ENCODE measurements at places on chromosomes 11 and 22.

DNA sequence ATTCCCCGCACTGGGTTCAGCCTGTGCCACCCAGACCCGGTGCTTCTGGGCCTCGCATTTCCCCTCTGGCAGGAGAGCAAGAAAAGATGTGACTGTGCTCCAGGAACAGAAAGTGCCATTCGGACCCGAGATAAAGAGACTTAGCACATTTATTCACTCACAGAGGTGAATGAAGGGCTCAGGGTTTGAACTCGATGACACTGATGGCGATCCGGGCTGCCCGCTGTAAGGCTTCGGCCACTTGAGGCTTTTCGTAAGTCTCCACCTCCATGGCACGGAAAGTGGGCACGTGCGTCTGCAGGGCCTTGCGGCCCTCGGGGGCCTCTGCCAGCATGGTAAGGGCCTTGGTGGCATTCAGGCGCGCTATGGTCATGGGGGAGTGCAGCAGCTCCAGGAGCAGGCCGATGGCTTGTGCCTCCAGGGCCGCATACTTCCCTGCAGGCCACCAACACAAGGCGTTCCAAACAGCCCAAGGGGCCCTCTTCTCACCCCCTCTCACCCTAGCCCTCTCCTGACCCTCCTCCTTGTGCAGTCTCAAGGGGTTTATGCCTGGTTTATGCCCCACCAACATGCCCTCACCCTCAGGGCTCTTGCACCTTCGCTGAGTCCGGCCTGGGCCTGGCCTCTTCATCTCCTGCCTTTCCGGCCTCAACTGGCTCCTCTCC is 10.9 kb upstream of the GNAZ start:
- DNase-seq, result no peak
- no peak overlapping the region for H3K27ac ChIP-seq
- H3K36me3 ChIP-seq, result no peaks in the 10 kb centered on the region
- H3K4me3 ChIP-seq, result no peak overlapping the region
- H3K4me1 ChIP-seq, result no peaks in the 10 kb centered on the region

- no peak overlapping the region for H3K27ac ChIP-seq
- no peaks in the 10 kb centered on the region for H3K36me3 ChIP-seq
- DNase-seq, result no peak
These were observed 82.6 kb downstream of the BARX2 start for GRCh38 chr11:129458278-129458677.

DNA sequence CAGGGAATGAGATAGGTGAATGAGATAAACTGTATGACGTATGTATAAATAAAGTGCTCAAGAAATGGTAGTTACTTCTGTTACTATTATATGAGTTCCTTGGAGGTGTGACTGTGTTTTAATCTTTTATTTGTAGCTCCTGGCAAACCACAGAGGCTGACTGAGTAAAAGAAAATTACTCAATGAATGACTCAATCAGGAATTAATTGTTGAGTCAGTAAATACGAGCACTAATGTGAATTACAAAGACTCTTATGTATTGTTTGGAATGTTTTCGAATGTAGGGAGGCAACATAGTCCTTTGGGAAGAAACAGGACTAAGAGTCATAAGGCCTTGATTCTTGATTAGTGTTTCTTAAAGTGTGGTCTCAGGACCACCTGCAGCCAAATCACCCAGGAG is 51.1 kb upstream of the BLID start:
- H3K36me3 ChIP-seq, result peaks cover 65% of the 10 kb centered on the region
- H3K27me3 ChIP-seq, result no peaks in the 10 kb centered on the region
- peak overlapping the region; percentile 94 for H3K27ac ChIP-seq
- H3K4me3 ChIP-seq, result no peak overlapping the region
- peak; percentile 97 for DNase-seq

DNA sequence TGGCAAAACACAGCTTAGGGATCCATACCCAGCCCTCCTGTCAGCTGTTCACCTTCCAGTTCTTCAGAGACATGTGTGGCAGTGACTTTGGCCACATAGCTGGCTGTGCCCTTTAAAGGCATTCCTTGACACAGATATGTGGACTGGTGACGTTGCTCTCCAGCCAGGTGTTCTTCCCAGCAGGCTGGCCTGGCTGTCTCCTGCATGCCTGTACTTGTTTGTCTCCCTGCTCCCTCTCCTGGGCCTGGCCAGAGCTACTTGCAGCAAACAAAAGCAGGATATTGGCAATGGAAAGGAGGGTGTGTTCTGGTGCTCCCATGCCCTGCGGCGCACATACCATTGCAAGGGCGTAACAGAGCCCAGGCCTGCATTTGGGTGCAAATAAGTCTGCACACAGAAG is 38.3 kb downstream of the PIK3IP1 start:
- no peak for DNase-seq
- H3K27ac ChIP-seq, result no peak overlapping the region

GRCh38 chr11:86245369-86246292 is 1.1 kb downstream of the EED start:
- peaks cover 2% of the 10 kb centered on the region for H3K36me3 ChIP-seq
- H3K4me3 ChIP-seq, result peak overlapping the region; percentile 84
- H3K4me1 ChIP-seq, result peaks cover 10% of the 10 kb centered on the region
- H3K27me3 ChIP-seq, result peaks cover 5% of the 10 kb centered on the region

GRCh38 chr11:78380615-78381051 is 37.0 kb downstream of the GAB2 start:
- no peak overlapping the region for H3K27ac ChIP-seq
- peak; percentile 59 for DNase-seq
- H3K36me3 ChIP-seq, result no peaks in the 10 kb centered on the region
- no peaks in the 10 kb centered on the region for H3K27me3 ChIP-seq
- no peak overlapping the region for H3K4me3 ChIP-seq

GRCh38 chr22:30602049-30602448 is 4.9 kb upstream of the TCN2 start:
- no peaks in the 10 kb centered on the region for H3K36me3 ChIP-seq
- no peak overlapping the region for H3K27ac ChIP-seq
- peak; percentile 12 for DNase-seq
- no peaks in the 10 kb centered on the region for H3K27me3 ChIP-seq

- no peaks in the 10 kb centered on the region for H3K27me3 ChIP-seq
- peak; percentile 93 for DNase-seq
- H3K4me1 ChIP-seq, result peaks cover 48% of the 10 kb centered on the region
- H3K27ac ChIP-seq, result peak overlapping the region; percentile 72
These were observed 95.7 kb downstream of the TEAD1 start for GRCh38 chr11:12769834-12770345.

DNA sequence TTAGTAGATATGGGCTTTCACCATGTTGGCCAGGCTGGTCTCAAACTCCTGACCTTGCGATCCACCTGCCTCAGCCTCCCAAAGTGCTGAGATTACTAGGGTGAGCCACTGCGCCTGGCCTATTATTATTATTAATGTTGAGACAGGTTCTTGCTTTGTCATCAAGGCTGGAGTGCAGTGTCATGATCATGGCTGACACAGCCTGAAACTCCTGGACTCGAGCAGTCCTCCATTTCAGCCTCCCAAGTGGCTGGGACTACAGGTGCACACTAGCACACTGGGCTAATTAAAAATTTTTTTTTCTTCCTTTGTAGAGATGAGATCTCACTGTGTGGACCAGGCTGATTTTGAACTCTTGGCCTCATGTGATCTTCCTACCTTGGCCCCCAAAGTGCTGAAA is 102.0 kb downstream of the STIM1 start:
- DNase-seq, result no peak
- H3K4me1 ChIP-seq, result no peaks in the 10 kb centered on the region
- no peaks in the 10 kb centered on the region for H3K27me3 ChIP-seq

DNA sequence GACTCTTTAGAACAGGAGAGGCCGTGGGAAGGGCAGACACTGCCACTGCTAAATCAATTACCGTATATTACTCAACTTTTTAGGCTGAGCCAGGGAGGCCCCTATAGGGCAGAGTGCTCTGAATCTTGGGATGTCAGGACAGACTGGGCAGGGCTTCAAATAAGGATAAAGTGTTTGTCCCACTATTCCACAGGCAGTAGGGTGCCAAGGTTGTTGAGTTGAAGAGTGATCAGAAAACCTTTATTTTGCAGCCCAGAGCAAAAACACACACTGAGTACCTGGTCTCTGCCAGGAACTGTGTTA is 1.6 kb upstream of the B4GAT1 start:
- peaks cover 28% of the 10 kb centered on the region for H3K4me1 ChIP-seq
- H3K27me3 ChIP-seq, result no peaks in the 10 kb centered on the region
- H3K27ac ChIP-seq, result no peak overlapping the region
- no peak for DNase-seq
- H3K36me3 ChIP-seq, result no peaks in the 10 kb centered on the region
- H3K4me3 ChIP-seq, result no peak overlapping the region

DNA sequence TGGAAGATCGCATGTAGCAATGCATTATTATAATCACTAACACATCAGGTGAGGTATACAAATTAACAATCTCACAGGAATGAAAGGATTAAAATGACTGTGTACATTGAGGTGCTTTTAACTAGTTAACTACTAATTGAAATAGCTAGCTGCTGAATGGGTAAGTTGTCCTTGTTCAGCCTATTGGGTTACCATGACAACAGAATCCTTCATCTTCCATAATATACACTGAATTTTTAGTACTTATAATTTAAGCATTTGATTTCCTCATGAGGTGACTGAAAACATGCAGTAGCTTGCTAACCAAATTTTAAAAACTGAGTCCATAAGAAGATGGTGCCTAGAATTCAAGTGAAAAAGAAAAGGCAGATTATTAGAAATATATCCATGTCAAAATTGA is 347.9 kb downstream of the FAT3 start:
- H3K4me3 ChIP-seq, result no peak overlapping the region
- no peak for DNase-seq
- H3K27ac ChIP-seq, result no peak overlapping the region

DNA sequence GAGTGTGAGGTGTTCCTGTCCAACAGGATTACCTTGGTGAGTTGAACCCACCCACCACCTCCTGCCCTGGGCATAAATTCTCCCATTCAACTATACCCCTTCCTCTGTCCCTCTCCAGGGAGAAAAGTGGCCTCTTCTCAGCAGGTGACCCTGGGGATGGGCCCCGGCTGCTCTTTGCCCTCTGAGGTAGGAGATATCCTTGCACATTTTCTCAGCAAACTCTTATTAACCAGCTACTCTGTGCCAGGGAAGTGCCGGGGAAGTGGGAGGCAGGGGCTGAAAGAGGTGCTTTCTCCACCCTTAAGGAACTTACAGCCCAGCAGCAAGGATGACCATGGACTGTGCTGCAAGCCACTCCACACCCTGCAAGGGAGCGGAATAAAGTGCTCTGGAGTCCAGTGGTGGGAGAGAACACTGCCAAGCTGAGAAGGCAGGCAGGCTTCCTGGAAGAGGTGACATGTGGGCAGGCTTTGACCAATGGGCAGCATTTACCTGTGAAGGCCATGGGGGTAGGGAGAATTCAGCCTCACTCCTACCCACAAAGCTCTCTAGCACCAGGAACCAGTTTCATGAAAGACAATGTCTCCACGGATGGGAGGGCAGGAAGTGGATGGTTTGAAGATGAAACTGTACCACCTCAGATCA is 21.9 kb upstream of the OAF start:
- H3K4me3 ChIP-seq, result no peak overlapping the region
- H3K36me3 ChIP-seq, result no peaks in the 10 kb centered on the region
- H3K27ac ChIP-seq, result no peak overlapping the region
- peaks cover 8% of the 10 kb centered on the region for H3K4me1 ChIP-seq
- no peak for DNase-seq

DNA sequence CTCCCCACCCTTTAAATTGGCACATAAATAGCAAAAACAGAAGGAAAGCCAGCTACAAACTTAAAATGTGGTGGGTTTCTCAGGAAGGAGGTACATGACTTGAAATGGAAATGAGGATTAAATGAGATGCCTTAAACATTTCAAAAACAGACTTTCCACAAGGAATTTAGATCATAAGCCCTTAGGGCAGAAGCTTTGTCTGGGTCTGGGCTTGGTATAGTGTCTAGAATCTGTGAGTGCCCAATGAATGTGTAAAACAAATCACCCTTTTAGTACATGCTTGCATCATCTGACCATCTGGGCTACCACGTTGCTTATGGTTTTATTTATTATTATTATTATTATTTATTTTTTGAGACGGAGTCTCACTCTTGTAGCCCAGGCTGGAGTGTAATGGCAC is 37.1 kb upstream of the CREB3L1 start:
- H3K27ac ChIP-seq, result peak overlapping the region; percentile 83
- no peak for DNase-seq
- no peaks in the 10 kb centered on the region for H3K27me3 ChIP-seq
- no peaks in the 10 kb centered on the region for H3K36me3 ChIP-seq
- no peak overlapping the region for H3K4me3 ChIP-seq

DNA sequence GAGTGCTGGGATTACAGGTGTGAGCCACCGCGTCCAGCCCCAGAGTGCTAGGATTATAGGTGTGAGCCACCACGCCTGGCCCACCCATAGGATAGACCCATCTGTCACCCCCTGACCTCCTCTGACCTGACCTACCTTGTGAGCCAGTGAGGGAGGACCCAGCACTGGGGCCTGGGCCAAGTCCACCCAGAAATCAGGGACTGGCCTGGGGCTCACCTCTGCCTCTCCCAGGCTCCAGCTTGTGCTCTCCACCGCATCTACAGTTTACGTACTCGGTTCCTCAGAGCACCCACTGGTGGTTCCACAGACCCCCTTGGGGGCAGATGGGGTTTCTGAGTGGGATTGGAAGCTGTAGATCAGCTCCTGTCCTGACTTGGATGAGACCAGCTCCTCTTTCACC is 6.4 kb downstream of the SLC29A2 start:
- no peak for DNase-seq
- H3K27ac ChIP-seq, result no peak overlapping the region
- H3K4me3 ChIP-seq, result no peak overlapping the region
- H3K4me1 ChIP-seq, result peaks cover 4% of the 10 kb centered on the region
- H3K36me3 ChIP-seq, result no peaks in the 10 kb centered on the region
- no peaks in the 10 kb centered on the region for H3K27me3 ChIP-seq

DNA sequence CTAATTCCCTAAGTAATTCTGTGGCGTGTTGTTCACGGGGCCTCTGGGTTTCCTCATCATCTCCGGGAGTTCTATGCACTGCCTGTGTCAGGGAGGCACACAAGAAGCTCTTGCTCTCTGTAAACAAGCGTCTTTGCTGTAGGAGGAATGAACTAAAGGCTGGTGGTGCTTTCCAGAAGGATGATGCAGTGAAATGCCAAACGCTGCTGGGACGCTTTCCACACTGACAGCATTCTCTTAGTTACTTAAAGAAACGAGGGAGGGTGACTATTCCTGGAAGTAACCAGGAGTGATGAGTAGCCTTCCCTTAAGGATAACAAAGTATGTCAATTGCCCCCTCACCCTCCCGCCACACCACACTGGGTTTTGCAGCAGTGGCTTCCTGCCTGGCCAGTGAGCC is 38.5 kb upstream of the NUP50 start:
- H3K4me1 ChIP-seq, result peaks cover 27% of the 10 kb centered on the region
- H3K36me3 ChIP-seq, result no peaks in the 10 kb centered on the region
- DNase-seq, result peak; percentile 57
- no peak overlapping the region for H3K27ac ChIP-seq
- H3K27me3 ChIP-seq, result peaks cover 2% of the 10 kb centered on the region
- H3K4me3 ChIP-seq, result no peak overlapping the region

DNA sequence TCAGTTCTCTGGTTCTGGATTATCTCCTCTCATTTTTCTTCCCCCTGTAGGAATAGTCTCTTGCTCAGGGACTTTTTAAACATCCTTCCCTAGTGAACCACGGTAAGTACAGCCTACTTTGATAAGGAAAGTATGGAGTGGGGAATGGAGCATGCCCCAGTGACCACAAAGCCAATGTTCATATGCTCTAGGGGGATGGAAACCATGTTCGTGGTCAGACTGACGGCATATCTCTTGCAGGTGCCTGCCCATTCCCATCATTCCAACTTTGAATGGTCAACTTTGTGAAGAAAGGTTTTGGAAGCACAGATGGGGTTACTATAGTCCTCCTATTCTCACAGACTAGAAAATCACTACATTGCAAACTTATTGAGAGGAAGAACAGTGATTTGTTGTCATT is 332.5 kb upstream of the NCAM1 start:
- no peaks in the 10 kb centered on the region for H3K36me3 ChIP-seq
- H3K27me3 ChIP-seq, result peaks cover 6% of the 10 kb centered on the region
- H3K4me1 ChIP-seq, result no peaks in the 10 kb centered on the region
- no peak overlapping the region for H3K27ac ChIP-seq
- peak; percentile 72 for DNase-seq
